ENCODE measurements at places on chromosomes 12 and 14. TPM values are rescaled to one million over a fixed set of nuclear protein-coding genes. Genes with fewer than 3 reads are reported as not detected.
A peak's percentile ranks its signal among the peaks of the same experiment; 100 is the strongest.

DNA sequence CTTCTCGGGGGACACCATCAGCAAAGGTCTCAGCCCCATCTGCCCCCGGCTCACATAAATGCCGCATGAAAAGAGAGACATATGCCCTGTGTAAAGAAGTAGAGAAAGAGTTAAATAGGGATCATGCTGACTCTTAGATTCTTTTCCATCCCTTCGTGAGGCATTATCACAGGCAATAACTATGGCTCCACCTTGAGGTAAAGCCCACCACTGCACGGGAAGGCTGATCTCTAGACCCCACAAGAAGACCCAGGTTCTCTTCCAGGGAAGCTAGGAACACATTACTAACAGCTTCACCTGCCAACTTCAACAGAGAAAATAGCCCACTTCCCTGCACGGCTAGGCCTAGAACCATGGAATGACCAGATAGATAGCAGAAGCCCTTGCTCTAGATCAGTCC lies 14.1 kb upstream of the NOP2 start:
- no peak for DNase-seq

The LPAR5 gene
- not detected for total RNA-seq

GRCh38 chr12:65415826-65416225 lies 137.3 kb downstream of the MSRB3 start:
- no peak for DNase-seq

- no peak for DNase-seq
Observed at GRCh38 chr14:57869617-57870016, 3.7 kb upstream of the SLC35F4 start.

GRCh38 chr14:81450100-81450531 lies 50.0 kb upstream of the STON2 start:
- DNase-seq, result peak; percentile 38

The VASH1 gene
- total RNA-seq, result 23.4 TPM
